Epithelial cell of esophagus (primary cell): ENCODE measurements at places on chromosomes 11 and 22.

GRCh38 chr11:25094085-25094802 is 597.4 kb downstream of the LUZP2 start:
- DNase-seq = no peak

- no peak for DNase-seq
Observed at GRCh38 chr11:12799334-12799835, 125.2 kb downstream of the TEAD1 start.

DNA sequence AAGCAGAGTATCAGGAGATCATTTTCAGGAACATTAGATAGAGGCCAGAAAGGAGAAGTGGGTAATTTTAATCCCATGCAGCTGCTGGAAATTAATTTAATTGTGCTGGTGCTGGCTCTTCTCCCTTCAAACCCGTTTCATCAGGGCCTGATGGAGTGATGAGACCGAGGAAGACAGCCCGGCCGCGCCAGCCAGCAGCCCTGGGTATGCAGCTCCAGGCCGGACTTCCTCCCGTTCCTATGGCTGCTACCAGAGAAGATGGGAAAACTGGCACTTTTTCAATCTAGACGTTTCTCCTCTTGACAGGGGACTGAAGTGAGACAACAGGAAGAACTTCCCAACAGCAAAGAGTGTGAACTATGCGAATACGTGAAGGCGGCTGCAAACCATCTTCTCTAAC is 24.6 kb upstream of the ZBTB16 start:
- no peak for DNase-seq

GRCh38 chr11:44563711-44564110 is 1.8 kb upstream of the CD82 start:
- DNase-seq = no peak

DNA sequence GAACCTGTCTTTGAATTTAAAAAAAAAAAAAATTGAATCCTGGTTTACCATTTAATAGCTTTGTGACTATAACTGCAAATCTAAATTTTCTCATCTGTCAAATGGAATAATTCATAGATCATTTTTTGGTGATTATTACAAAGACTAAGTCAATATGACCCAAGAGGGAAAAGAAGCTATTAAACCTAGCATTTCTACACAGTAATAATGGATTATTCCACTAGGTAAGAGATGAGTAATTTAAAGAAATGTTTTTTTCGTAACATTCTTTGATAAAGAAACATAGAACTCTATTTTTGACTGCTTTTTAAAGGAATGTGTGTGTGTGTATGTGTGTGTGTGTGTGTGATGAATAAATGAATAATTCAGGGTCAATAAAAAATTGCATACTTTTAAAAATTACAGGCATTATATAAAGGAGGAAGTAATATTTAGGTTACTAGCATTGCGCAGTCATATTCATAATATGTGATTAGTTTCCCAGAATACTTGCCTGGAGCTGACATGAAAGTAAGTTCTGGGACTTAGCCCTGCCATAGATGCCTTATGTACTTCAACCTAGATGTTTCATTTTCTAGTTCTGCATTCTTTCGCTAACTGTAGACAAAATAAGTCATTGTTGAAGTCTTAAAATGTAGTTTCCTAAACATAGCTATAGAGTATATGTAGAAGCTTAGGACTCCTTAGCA is 72.9 kb downstream of the TMEM135 start:
- DNase-seq = no peak

DNA sequence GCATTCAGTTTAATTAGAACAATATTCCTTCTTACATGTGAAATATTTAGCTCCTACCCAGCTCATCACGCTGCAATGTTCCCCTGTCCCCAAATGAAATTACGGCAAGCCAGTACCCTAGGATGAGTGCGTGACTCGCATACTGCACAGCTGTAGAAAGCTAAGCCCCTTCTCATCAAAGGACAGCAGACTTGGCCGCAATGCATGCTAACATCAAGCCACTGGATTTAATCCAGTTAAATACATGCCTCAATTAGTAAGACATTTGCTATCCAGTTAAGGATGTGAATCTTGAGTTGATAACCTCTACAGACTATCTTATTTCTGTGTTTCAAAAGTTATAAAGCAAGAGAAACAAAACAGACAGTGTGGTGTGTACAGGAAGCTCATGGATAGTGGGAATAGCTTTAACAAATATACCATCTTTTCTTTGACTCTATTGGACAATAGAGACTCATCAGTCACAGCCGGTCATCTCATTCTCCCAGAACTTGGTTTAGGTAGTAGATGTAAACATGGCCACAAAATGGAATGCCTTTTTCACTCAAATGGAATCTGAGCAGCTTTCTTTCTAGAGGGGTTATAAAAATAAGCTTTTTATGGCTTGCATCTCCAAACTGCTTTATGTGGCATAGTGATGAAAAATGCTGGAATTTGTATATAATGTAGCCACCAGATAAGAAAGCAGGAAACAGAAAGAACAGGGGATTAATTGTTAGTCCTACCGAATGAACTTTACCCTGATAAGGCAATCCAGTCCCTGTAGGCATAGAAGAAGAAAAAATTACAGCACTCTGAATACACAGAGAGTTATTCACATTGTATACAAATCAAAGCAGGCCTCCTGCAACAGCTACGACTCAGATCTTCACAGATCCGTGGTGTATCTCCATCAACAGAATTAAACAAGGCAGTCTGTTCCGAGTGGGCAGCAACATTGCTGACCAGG is 224.1 kb downstream of the CADM1 start:
- no peak for DNase-seq

DNA sequence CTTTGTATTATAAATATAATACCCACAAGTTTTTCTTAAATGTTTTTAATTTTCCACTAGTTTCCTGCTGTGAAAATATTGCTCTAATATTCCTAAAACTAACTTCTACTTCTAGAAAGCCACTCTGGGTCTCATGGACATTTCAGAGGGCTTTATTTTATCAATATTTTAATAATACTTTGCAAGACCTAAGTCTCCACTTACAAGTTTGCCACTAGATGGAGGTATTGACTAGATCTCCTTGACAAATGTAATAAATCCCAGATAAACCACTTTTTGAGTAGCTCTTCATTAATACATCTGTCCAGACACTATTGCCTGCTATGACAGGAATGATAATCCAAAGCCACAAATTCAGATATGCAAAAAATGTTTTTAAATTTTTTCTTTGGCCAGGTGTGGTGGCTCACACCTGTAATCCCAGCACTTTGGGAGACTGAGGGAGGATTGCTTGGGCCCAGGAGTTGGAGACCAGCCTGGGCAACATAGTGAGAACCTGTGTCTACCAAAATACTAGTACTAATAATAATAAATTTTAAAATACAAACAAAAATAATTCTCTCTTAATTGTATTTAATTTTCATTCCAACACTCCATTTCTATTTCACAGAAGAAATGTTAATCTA is 3.5 kb upstream of the ACAT1 start:
- DNase-seq = peak; percentile 57

DNA sequence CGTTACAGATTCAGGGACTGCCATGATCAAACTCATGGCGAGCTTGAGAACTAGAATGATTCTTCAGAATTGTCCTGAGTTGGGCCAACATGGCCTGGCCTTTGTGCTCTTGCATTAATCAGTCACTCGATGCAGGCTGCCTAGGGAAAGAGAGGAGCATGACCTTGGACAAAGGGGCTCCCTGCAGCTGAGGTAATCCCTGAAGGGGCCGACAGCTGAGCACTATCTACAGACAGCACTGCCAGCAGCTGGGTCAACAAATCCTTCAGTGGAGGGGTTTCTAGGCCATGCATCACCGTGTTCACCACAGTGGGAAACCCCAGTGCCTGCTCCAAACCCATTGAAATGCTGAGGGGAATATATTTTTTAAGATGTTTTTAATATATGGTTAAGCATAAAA is 159.5 kb upstream of the POU2AF2 start:
- no peak for DNase-seq

DNA sequence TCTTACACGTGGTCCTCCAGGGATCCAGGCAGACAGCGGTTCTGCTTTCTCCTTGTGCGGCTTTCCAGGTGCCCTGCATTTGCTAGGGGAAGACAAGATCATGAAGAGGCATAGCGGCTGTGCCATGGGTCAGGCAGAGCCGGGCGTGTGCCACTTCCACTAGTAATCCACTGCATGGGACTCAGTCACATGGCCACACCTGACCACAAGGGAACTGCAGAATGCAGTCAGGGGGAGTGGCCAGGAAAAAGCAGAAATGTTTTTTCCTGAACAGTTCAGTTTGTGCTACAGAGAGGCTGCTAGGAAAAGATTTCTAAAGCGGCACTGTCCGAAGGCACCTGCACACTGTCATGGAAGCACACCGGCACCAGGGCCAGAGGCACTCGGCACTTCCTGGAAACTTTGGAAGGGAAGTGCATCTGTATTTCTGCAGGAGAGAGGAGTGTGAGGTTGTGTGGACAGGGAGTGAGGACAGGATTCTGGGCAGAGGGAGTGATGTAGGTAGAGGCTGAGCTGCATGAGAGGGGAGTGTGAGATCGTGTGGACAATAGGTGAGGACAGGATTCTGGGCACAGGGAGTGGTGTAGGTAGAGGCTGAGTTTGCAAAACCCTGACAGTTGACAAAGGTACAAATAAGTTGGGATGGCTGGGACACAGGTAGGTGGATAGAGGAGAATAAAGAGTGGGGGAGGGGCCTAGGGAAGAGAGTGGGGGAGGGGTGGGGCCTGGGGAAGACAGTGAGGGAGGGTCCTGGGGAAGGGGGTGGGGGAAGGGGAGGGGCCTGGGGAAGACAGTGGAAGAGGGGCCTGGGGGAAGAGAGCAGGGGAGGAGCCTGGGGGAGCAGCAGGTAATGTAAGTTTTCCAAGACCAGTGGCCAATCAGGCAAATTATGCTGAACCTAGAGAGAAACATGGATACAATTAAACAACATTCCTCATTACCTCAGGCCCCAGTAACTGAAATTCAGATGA is 1436.3 kb downstream of the TBC1D22A start:
- DNase-seq = no peak

- no peak for DNase-seq
Observed at GRCh38 chr11:44837661-44838060, 110.9 kb downstream of the TSPAN18 start.

DNA sequence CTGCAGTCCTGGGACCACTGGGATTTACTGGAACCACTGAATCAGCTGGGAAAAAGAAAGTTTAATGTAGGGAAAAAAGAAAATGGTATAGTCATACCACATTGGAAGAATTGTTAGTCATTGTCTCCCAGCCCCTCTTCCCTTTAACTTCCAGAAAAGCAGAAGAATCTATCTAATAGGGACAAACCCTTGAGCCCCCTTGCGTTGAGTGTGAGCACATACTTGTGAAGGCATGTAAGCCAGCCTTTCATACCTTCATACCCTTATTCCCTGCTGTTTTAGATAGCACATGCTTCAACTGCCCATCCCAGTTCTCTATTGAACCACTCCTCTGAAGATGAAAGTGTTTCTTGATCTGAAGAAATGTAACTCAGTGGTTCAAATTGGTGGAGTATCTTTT is 6.6 kb downstream of the TREH start:
- DNase-seq = no peak

GRCh38 chr11:78311702-78312371 is 105.8 kb downstream of the GAB2 start:
- no peak for DNase-seq

DNA sequence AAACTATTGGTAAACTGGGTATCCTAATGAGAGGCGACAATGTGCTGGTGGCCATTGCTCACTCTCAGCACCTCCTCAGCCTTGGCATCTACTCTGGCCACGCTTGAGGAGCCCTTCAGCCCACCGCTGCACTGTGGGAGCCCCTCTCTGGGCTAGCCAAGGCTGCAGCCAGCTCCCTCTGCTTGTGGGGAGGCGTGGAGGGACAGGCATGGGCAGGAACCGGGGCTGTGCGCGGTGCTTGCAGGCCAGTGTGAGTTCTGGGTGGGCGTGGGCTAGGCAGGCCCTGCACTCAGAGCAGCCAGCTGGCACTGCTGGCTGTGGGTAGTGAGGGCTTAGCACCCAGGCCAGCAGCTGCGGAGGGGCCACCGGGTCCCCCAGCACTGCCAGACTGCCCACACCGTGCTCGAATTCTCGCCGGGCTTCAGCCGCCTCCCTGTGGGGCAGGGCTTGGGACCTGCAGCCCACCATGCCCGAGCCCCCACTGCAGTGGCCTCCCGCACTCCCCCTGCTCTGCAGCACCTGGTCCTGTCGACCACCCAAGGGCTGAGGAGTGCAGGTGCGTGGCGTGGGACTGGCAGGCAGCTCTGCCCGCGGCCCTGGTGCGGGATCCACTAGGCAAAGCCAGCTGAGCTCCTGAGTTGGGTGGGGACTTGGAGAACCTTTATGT is 575.9 kb upstream of the ANO3 start:
- DNase-seq = no peak

GRCh38 chr22:38844315-38845003 is 631 bp upstream of the NPTXR start:
- DNase-seq = no peak

DNA sequence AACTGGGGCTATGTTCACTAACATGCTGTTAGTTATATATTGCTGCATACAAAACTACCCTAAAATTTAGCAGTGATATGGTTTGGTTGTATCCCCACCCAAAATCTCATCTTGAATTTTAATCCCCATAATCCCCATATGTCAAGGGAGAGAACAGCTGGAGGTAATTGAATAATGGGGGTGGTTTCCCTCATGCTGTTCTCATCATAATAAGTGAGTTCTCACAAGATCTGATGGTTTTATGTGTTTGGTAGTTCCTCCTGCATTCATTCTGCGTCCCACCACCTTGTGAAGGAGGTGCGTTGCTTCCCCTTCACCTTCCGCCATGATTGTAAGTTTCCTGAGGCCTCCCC is 10.0 kb upstream of the PATL1 start:
- no peak for DNase-seq

DNA sequence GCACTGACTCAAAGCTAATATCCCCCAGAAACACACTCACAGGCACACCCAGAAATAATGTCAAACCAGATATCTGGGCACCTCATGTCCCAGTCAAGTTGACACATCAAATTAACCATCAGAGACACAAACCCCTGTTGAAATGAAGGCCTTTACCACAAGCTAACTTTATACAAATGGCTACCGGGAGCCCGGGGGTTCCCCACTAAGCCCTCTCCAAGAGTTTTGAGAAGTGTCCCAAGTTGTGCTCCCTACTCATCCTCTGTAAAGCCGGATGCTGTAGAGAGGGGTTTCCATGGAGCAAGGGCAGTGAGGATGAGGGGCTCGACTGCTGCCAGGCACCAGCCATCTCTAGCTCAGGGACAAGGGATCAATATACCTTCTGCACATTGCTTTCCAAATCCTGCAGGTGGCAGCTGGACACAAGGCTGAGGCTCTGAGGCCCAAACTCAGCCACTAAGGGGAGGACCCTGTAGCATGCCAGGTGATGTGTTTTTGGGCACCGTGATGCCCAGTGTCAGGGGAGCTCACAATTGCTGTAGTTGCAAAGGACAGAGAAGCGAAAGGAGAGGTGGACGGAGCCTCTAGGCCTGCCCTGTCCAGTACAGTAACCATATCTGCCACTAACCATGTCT is 145.7 kb downstream of the TTC17 start:
- peak; percentile 60 for DNase-seq

DNA sequence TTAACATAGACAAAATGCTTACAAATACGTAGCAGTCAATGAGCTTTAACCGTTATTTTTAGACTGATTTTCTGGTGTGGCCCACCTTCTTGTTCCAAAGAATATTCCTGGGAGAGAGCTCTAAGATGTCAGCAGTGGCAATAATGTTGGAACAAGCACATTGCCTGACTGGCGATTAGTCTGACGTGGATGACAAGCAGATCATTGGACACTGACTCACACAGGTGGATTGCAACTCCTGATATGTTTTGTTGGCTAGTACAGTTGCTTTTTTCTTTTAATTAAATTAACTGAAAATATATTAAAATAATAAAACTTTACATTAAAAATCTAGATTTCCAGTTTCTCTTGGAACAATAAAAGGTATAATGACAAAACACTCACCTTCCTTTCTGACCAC is 78.0 kb downstream of the TENM4 start:
- peak; percentile 86 for DNase-seq
